ENCODE measurements at places on chromosomes 3 and 15.

DNA sequence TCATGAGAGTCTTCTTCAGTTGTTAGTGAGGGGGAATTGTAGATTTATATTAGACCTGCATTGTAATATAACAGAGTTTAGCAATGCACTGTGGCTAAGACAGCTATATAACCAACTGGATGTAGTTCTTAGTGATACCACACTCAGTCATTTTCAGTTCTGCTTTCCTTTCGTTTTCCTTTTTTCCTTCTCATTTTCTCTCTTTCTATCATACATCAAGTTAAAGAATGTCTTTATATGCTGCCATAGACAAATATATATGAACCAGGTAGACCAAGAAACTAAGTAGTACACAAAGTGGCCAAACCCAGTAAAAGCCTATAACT lies 43.7 kb upstream of the CD47 start:
- no peak for DNase-seq

DNA sequence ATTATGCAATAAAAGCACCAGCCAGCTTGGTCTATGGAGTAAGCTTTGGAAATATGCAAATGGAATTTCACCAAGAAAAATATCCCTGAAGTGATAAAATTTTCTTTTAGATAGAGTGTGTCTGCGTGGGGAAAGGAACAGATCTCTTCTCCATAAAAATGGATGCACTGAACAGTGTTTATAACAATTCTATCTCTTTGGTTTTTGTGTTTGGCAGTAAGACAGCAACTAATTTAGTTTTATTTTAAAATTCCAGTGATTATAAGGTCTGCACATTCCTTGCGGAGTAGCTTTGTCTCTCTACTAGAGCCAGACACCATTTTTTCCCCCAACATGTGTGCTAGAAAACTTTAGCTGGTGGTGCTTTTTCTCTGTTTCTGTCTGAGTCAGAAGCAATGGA lies 712.4 kb downstream of the GRM7 start:
- no peak for DNase-seq

DNA sequence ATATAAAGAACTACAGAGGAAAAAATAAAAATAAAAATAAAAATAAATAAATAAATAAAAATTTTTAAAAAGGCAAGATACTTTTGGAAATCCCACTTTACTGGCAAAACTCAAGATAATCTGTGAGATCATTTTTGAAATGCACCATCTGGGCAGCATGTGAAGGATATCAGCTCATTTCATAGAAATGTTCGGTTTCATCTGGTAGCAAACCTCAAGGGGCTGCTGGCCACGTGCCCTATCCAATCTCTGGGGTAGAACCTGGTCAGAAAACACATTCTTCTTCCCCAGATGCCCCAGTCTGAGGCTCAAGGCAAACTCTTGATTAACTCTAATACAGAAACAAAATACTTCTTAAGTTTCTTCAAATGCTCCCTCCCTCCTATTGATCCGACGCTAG lies 166.0 kb downstream of the FMN1 start:
- no peak for DNase-seq

DNA sequence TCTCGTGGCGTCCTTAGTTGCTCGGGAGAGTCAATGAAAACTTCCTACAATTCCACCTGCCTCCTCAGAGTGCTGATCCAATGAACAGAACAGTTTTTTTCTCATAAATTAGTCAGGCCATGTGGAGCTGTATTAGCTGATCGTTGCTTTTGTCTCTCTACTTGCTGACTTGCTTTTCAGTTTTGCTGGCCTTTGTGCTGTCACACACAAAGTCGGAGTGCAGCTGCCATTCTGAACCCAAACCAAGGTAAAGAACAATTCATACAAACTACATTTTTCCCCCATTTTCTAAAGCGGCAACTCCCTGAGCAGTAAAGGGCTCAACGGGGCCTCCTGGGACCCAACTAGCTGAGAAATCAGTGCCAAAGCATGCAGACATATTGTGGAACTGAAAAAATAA lies 43.1 kb downstream of the MEIS2 start:
- no peak for DNase-seq

DNA sequence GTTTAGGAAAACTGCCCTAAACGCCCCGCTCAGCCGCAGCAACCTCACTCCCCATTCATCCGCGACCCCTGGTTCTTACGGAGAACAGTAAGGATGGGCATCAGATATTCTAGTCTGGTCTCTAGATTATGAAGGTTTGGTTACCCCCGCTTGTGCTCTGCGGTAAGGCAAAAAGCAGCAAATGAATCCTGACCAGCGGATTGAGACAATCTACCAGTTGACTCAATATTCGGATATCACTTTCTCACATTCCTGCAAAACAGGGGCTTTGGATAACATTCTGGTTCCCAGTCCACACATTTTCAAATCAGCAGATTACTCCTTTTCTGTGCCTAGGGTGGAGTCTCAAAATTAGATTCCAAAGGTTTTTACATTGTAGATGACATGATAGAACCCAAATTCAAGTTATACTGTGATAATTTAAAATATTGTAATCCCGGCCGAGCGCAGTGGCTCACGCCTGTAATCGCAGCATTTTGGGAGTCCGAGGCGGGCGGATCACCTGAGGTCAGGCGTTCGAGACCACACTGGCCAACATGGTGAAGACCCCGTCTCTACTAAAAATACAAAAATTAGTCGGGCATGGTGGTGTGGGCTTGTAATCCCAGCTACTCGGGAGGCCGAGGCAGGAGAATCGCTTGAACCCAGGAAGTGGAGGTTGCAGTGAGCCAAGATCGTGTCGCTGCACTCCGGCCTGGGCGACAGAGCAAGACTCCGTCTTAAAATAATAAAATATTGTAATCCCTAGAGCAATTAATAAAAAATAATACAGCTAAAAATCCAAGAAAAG lies 1.1 kb upstream of the CYFIP1 start:
- no peak for DNase-seq

Measured in kidney glomerular epithelial cell (primary cell).